ENCODE measurements at places on chromosomes 5 and 9.
A peak's percentile ranks its signal among the peaks of the same experiment; 100 is the strongest.

DNA sequence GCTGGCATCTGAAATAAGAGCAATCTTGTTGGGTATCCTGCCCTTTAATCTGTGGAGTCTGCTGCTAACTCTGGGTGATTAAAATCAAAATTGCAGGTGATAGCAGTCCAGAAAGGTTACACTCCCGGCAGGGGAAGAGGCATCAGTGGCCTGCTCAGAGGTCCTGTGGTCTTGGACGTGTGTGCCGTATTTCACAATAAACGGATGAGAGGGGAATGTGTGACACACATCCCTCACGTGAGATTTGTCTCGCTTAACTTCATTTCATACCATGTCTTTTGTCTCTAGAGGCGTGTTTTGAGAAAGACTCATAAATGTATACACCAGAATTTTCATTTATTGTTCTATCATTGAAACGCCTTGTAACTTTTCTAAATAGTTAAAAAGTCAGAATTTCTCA is 36.6 kb downstream of the FAM240B start:
- DNase-seq = no peak

DNA sequence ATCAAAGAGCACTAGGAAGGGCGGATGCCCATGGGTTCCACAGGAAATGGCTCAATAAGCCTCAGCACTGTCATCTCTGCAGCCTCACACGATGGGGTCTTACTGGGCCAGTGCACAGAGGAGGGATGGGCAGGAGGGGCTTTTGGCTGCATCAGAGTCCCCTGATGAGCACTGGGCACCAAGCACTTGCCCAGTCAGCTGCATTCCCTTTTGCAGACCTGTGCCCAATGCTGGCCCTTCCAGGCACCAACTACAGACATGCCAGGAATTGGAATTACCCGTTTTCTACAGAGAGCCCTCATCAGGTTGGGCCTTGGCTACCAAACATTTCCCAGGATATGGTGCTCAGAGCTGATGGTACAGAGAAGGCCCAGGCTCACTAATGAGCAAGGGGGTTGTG is 182.5 kb downstream of the HSPA4 start:
- DNase-seq = no peak

DNA sequence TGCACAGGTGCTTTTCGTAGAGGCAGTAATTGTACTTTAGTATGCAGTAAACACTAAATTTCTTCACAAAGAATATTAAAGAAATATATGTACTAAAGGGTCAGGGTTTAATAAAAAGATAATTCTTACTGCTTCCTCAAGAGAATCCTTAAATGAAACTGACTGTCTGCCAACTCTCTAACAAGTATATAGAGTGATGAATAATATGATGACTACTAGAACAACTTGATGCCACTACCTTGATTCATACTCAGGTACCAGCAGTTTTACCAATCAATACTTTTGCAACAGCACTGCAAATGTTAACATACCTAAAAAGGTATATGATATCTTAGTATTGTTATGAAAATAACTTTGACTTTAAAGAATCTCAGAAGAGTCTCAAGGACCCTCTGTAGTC is 3.8 kb downstream of the YIPF5 start:
- DNase-seq = no peak

- no peak for DNase-seq
Measured at GRCh38 chr5:103108086-103108485, 11.9 kb downstream of the GIN1 start.

GRCh38 chr5:77843570-77844372 is 67.6 kb upstream of the TBCA start:
- DNase-seq = no peak

- no peak for DNase-seq
Measured at GRCh38 chr5:80067531-80068245, 32.5 kb downstream of the THBS4 start.

GRCh38 chr9:124263800-124264426 is 6.2 kb downstream of the NEK6 start:
- DNase-seq = no peak

- no peak for DNase-seq
Measured at GRCh38 chr5:66143473-66144073, 527 bp upstream of the SREK1 start.

GRCh38 chr9:13642646-13643045 is 363.2 kb upstream of the MPDZ start:
- no peak for DNase-seq

GRCh38 chr5:5588887-5589826 is 166.7 kb downstream of the ICE1 start:
- no peak for DNase-seq

DNA sequence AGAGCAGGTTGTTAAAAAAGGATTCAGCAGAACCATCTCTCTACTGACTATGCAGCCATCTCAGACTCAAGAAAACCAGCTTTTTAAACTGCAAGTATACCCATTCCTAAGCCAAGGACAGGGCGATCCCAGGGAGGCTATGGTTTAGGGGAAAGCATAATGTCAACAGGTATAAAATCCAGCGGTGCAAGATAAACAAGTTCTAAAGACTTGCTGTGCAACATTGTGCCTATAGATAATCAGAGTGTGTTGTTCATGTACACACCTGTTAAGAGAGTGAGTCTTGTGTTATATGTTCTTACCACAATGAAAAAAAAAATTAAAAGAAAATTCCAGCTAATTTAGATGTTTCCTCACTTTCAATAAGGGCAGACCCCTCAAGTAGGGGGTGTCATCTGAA is 63.6 kb upstream of the DIRAS2 start:
- DNase-seq = no peak

DNA sequence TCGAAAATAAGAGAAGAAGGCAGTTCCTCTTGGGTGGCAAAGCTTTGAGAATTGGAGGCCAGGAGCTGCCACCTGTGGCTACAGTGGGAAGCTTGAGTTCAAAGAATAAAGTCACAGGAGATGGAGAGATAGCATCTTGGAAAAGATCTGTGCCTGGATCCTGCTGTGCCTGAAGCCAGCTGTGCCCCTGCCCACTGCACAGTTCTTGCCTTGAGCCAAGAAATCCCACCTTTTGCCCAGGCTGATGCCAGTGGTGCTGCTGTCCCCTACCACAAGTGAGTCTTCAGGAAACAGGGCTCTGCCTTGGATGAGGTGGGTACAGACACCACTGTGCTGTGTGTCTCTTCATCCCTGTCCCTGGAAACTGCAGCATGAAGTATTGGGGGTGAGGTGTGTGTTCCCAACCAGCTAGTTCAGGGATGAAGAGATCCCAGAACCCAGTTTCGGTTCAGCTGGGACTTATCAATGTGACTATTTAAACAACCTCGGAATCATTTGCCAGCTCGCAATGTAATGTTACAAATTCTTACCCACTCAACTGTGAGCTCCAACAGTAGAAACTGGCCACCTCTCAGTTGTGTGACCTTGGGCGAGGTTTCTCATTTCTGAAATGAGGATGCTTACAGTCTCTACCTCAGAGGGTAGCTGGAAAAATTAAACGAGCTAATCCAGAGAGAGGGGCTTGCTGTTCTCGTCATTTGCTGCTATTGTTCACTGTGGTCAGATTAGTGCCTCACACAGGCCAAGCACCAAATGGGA is 5.9 kb downstream of the IER5L start:
- no peak for DNase-seq

DNA sequence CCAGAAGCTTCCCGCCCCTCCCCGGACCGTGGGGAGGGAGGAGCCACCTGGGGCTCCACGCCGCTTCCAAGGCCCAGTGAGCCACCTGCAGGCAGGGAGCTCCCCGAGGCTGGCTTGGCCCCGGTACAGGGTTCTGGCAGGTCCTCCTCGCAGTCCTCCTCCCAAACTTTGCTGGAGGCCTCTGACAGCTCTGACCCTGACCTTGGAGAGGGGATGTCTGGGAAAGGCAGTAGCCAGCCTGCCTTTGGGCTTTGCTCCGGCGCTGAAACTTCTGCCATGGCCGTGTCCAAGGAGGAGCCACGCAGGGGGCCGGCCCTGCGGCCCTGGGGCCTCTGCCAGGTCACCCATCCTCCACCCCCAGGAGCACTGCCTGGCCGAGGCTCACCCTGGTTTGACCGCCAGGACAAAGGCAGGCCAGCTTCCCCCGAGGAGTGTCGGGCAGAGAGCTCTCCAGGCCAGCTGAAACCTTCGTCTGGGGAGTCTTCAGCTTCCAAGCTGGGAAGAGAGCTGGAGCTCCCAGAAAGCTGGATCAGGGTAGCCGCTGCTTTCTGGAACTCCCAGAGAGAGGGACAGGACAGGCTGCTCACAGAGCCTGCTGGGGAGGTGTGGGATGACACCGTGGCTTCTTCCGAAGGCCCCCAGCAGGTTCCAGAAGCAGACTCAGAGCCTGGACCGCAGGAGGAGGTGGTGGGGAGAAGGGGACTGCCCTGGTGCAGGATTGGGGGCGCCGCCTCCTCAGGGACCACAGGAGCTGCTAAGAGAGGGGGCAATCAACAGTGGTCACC is 9.0 kb upstream of the QSOX2 start:
- no peak for DNase-seq

GRCh38 chr5:140338336-140338735 is 8.1 kb downstream of the HBEGF start:
- no peak for DNase-seq

GRCh38 chr9:135442075-135442474 is 37.5 kb upstream of the PPP1R26 start:
- DNase-seq = no peak

- DNase-seq = no peak
Measured at GRCh38 chr9:8961186-8961851, 1161.7 kb upstream of the DMAC1 start.

- DNase-seq = no peak
Measured at GRCh38 chr9:88736136-88736637, 201.2 kb downstream of the NXNL2 start.

GRCh38 chr5:1013238-1013947 is 4.8 kb downstream of the NKD2 start:
- DNase-seq = no peak

DNA sequence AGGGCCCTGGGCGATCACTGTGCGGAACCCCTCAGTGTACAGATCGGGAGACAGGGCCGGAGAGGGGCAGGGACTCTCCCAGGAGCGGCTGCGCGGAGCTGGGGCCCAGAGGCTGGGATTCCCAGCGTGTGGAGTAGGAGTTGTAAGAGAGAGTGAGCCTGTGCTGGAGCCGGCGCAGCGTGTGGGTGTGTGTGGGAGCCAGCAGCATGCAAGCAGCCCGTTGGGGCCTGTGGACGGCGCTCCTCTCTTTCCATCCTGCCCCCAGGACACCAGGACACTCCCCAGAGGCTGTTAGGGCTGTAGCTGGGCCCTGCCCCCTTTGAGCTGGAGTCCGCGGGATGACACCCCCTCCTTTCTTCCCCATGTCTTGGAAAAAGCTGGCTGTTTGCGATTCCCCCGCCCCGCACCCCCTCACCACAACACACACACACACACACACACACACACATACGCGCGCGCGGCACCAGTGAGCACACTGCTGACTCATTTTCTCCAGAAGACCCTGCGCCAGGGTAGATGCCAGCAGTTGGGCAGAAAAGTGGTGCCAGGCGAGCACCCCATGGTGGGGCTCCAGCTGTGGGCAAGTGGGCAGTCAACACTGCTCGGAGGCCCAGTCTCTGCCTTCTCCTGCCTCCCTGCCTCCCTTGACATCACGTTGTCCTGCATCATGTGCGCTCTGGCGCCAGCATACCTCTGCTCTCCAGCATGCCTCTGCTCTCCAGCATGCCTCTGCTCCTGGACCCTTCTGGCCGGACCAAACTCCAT is 1.5 kb downstream of the COL27A1 start:
- DNase-seq = peak; percentile 81

DNA sequence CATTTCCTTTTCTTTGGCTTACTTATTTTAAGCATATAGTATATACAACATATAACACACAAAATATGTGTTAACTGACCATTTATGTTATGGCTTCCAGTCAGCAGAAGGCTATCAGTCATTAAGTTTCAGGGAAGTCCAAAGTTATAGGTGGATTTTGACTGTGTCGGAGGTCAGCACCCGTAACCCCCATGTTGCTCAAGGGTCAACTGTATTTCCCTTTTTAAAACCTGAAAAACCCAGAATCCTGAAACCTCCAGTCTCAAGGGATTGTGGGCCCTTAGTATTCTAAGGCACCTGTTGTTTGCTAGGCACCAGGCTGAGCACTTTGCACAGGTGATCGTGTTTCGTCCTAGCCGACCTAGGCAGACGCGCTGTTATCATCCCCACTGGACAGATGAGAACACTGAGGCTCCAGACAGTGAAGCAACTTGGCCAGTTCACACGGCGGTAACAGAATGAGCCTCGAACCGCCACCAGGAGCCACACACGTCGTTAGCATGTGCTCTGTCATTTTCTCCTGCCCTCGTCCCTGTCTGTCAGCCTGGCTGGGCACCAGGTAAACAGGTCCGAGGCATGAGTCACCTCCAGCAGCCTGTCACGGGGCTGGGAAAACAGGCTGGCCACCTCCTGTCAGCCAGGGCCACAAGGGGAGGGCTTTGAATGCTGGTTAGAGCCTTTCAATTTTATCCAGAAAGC is 39.9 kb downstream of the DUSP1 start:
- peak; percentile 38 for DNase-seq

DNA sequence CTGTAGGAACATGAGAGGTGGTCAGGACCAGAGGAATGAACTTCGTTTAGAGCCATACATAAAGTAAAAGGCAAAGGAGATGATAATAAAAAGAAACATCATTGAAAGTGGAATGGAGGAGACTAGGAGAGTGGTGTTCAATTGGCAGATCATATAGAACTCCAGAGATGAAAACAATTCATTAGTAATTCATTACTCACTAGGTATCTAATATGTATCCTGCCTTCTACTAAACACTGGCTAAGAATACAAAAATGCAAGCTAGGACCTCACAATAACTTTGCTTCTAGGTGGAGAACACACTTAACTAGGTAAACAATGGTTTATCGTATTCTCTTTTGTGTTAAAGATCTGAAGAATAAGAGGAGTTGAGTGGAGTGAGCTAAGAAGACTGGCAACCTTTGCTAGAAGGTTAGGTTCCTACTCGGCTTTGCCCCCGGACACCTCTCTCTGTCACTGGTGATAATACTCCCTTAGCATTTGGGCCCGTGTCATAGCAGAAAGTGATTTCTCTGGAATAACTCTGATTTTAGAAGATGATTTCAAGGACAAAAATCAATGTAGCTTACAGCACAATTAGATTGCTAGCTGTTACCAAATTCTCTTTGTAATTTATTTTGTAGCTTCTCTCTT is 88.6 kb upstream of the IFNE start:
- no peak for DNase-seq

DNA sequence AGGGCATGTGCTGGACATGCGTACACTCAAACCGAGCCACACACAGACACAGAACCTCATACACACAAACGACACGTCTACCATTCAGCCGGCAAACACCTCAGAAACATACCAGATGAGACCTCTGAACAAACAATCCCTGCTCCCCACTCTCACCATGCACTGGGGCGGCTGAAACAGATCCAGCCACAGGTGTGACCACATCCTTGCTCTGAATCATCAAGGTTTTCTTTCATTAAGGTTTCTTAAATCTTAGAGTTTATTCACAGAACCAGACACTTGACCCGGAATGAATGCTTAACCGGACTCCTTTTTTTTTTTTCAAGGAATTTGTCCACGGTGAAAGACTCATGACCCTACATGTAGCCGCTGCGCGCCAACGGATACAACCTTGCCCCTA is 26.2 kb downstream of the TERT start:
- DNase-seq = no peak

DNA sequence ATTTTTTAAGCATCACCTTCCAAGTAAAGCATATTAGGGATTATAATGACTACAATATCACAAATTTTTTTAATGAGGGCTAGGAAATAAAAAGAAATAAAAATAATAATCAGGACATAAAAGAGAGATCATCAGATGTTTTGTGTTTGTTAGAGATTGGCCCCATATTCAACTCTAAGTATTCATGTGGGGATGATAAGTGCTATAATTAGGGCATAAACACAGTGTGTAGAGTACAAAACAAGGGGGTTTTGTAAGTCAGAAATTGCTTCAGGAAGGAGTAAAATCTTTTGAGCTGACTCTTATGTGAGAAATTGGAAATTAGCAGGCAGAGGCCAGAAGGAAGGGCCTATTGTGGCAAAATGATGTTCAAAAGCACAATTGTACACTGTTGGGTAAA is 127.3 kb downstream of the STARD4 start:
- DNase-seq = no peak
